ENCODE measurements at places on chromosomes 2 and 18. TPM values are rescaled to one million over a fixed set of nuclear protein-coding genes. Genes with fewer than 3 reads are reported as not detected.

The CDH20 gene
- total RNA-seq = not detected

The C2orf72 gene
- not detected for total RNA-seq

The APLF gene
- 10.0 TPM for total RNA-seq

DNA sequence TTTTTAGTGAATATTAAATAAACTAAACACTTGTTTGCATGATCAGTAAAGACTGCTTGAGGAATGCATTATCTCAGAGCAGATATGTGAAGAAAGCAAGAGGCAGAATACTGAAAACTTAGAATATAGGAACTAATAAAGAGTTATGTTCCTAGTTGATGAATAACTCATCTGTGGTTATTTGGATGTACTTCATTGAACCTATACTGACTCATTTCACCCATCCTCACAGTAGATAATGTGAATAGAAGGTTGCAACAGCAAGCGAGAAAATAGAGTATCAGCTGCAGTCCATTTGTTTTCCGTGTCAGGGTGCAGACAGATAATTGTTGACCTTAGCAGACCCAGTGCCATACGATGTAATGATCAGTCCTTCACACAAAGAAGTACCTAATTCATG lies 945.7 kb upstream of the LRRTM1 start:
- no peak for DNase-seq

DNA sequence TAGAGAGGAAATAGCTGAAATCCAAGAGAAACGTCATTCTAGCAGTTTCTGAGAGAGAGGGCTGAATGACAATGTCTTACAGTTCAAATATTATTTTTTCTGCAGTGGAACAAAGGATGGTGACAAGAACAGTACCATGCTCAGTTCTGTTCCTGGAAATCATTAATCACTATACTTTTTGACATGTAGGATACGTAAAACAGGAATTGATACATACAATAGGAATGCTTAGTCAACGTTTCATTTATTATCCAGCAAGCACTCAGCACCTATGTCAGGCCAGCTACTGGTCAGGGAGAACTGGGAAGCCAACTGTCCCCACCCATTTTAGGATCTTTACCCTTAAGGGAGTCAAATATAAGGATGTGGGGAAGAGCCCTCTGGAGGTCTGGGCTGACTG lies 114.7 kb downstream of the DHRS9 start:
- DNase-seq = no peak

The ERBB4 gene
- total RNA-seq = not detected

GRCh38 chr18:54671291-54671881 lies 80.3 kb downstream of the DYNAP start:
- no peak for DNase-seq

DNA sequence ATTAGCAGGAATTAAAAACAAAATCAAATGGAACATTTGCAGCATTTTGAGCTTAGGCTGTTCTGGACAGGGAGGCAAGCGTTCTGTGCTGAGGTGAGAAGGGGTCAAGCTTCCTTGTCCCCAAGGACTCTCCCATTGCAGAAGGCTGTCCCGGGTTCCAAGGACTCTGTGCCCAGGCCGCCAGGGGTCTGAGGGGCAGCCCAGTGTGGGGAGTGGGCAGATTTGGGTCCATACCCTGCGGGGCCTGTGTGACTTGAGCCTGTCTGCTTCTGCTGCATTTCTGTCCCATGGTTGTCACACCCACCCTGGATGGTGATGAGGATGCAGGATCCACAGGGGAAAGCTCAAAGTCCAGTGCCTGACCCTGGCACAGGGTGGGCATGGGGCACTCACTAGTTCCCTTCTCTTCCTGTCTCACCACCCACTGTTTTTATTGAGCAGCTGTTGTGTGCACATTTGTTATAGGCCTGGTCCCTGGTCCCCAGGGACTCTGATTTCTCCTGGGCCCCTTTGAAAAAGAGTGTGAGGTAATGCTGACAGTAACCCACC lies 211.4 kb upstream of the HS6ST1 start:
- DNase-seq = no peak

DNA sequence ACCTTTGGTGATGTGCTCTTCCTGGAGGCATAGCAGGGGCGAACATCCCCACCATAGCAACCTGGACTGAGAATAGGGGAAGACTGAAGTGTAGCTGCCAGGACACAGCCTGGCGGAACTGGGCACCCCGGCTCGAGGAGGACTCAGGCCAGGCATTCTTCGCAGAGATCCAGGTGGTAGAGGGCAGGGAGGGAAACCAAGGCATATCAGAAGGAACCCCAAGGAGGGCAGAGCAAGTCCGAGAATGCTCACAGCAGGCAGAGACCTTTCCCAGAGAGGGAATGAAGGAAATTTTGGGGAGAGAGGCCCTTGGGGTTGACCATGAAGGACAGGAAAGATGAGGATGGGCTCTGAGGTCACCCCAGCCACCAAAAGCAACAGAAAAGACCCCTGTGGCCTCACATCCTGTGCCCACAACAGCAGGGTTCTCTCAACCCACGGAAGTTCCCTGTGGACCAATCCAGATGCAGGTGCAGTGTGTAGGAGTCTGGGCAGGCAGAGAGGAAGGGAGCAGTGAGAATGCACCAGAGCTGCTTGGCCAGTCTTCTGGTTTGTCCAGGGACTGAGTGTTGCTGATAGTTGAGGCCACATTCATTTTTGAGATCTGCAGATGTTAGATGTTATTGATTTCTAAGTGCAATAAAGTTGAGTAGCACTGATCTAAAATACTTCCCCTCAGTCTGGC lies 136.9 kb downstream of the PXDN start:
- DNase-seq = peak; percentile 76

GRCh38 chr2:118013221-118013723 lies 598 bp downstream of the CCDC93 start:
- peak; percentile 96 for DNase-seq

The GALR1 gene
- not detected for total RNA-seq

DNA sequence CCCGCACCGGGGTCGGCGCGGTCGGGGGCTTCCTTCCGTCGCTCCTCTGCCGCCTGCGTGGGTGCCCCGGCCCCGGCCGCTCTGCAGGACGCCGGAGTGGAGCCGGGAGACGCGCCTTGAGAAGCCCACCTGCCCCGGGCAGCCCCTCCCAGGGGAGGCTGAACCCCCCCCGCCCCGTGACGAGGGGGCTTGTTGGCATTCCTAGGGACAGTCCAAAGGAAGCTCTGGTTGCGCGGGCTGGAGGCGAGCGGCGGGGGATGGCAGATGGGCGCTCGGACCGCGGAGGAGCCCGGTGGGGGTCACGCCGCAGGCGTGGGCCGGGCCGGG lies 133.5 kb upstream of the MGAT5 start:
- DNase-seq = no peak

GRCh38 chr2:30400151-30400954 lies 46.7 kb upstream of the LCLAT1 start:
- DNase-seq = no peak

- no peak for DNase-seq
These were observed 88.0 kb downstream of the SOCS6 start for GRCh38 chr18:70376914-70377258.

The SCN3A gene
- 0.59 TPM for total RNA-seq

The CHRNA1 gene
- total RNA-seq = not detected

DNA sequence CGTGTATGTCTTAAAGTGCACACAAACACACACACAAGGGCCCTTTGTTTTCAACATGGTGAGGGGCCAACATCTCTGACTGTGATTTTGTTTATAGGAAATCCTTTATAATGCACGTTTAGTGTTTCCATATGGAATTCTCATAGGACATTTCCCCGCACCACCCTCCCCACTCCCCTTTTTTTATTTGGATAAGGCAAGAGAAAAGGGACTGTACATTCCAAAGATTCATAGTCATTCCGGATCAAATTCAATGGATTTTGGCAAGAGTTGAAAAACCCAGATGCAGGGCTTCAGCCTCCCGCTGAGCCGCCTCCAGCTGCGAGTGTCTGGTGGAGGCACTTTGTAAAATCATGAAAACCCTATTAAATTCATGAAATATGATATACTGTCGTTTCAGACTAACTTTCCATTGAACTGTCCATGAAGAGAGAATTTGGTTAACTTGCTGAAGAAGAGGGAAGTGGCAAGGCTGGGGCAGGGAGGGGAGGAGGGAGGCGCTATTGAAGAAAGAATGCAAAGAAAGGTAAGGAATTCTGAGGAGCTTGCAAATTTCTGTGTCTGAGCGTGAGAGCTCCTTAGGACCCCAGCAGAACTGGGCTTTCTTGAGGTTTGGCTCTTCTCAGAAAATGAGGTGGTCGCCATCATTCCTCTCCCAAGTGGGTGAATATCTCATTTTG lies 25.8 kb upstream of the SLC14A2 start:
- peak; percentile 96 for DNase-seq

The KIDINS220 gene
- total RNA-seq = 134 TPM

The KCNS3 gene
- 2.7 TPM for total RNA-seq

DNA sequence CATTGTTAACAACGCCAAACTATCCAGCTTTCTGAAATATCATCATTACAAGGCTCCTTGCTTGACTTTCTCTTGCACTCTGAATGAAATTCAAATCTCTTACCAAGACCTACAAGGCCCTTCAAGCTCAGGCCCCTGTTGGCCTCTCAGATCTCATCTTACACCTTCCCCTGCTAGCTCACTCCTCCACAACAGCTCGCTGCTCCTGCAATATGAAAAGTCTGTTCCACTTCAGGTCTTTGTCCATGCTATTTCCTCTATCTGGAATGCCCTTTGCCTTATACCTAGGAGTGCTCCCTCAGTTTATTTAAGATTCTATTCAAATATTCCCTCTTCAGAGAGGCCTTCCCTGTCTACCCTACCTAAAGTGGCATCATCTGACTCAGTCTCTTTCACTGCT lies 91.7 kb downstream of the SESTD1 start:
- no peak for DNase-seq

GRCh38 chr18:37188016-37188791 lies 359.3 kb downstream of the KIAA1328 start:
- DNase-seq = no peak

GRCh38 chr2:9235147-9236044 lies 28.8 kb downstream of the ASAP2 start:
- DNase-seq = peak; percentile 83

GRCh38 chr2:102401456-102401855 lies 21.5 kb upstream of the IL18RAP start:
- no peak for DNase-seq

DNA sequence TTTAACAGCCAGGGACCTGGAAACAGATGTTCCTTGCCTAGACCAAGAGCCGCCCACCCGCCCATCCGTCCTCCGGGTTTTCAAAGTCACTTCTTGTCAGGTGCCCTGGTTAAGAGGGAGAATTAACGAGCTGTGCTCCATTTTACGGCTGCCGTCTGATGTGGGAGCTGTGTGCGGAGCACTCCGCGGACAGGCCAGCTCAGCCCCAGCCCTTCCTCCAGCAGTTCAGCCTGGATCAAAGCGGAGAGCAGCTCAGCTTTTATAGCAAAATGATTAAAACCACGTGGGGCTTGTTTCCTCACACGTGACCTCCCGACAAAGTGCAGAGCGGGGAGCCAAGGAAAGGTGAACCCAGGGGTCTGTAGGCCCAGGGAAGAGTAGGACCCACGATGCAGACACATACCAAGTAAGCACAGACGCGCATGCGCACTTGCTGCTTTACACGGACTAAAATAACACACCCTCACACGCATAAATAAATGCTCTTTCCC lies 46.1 kb upstream of the PKDCC start:
- no peak for DNase-seq

DNA sequence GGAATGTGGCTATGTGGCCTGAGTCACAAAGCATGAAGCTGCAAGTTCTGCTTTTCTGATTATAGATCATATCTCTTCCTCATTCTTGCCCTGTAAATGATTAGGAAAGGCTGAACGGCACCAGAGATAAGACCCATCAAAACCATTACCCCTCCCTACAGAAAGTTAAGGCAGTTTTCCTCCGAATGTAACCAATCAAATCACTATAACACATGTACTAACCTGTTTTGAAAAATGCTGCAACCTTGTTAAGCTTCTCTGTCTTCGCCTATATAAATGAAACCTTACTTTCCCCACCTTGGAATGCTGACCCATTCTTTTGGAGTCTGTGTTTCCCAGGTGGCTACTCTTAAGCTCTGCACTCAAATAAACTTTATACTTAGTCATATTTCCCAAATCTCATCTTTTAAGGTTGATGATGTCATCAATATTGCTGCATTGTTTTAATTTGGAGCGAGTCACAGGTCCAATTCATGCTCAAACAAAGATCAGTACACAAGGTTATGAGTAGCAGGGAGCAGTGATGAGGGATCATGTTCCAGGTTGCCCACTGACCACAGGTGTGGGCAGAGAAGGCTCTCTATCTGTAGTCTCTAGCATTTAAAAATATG lies 662.3 kb downstream of the IRS1 start:
- DNase-seq = peak; percentile 27

- no peak for DNase-seq
These were observed 21.7 kb downstream of the ACADL start for GRCh38 chr2:210203558-210203957.

GRCh38 chr2:206096876-206097275 lies 10.9 kb upstream of the INO80D start:
- no peak for DNase-seq

GRCh38 chr2:130836501-130837174 lies at the start of gene ARHGEF4:
Gene ARHGEF4 (plus strand): TSS chr2:130836914. CDS start chr2:130836954, 40 bp downstream.
- DNase-seq = no peak

DNA sequence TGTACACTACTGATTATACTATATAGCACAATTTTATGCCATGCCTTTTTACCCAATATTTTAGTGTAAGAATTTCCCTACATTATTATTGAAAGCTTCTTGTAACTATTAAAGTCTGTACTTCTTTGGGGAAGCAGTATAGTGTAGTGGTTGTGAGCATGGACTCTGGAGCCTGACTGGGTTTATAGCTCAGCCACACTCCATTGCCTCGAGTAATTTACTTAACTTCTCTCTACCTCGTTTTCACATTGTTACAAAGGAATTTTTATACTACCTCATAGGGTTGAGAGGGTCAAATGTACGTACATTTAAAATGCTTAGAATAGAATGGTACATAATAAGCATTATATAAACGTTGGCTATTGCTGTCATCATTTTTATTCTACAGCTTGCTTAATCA lies 139.2 kb downstream of the UBR3 start:
- DNase-seq = no peak

DNA sequence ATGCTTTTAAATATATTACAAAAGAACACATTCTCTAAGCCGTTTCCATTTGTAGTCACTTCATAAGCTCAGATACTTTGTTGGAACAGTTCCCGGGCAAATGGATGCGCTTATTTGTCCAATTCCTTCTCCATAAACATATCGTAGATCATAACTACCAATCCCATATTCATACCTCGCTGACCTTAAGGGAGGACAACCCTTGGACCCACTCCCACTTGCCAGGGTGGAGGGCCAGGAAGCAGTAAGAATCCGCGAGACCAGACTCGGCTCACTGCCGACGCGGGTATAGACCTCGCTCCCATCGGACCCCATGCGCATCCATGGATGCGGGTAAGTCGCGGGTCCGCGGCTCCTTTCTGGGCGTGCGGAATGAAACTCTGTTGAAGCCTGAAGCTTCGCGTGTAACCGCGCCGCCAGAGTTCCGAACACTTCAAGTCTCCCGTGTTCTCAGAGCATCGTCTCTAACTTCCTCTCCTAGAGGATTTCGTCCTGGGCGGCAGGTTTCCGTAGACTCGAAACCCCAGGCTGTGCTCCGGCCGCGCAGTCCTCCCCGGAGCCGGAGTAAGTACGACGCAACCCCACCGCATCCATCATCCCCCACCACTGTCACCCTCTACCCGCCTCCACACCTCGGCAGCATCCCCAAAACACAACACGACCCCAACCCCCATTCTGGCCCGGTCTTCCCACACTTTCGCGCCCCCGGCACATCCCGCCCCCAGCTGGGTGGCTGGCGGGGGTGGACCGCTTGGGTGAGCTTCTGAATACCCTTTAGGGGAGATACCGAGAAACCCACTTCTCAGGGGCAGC lies 1.1 kb downstream of the DSC3 start:
- DNase-seq = peak; percentile 46

All from osteoblast (primary cell).